ENCODE measurements at places on chromosomes 1 and 21.
A peak's percentile ranks its signal among the peaks of the same experiment; 100 is the strongest.

DNA sequence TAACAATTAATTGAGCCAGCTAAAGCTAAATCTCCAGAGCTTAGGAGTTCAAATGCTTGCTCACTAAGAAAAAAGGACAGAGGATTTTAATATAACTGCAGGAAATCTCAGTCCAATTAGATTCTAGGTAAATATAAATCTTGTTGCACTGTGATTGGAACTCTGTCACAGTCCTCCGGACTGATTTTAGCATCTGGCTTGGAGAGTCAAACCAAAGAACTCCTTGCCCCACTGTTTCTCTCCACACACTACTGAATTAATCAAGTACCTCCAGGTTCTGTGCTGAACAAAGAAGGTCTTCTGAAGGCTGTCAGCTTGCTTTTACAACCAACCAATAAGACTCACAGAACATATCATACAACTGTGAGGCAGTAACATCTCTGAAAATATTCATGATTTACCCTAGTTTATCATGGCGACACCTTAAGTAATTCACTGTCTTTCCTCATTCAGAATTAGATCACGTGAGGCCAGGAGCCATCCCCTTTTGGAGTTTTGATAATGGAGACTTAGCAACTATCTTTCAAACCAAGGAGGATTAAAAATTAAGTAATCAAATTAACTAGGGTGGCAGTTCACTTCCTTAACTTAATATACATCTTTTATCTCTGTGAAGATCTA lies 176.0 kb downstream of the RERE start:
- no peak for DNase-seq

DNA sequence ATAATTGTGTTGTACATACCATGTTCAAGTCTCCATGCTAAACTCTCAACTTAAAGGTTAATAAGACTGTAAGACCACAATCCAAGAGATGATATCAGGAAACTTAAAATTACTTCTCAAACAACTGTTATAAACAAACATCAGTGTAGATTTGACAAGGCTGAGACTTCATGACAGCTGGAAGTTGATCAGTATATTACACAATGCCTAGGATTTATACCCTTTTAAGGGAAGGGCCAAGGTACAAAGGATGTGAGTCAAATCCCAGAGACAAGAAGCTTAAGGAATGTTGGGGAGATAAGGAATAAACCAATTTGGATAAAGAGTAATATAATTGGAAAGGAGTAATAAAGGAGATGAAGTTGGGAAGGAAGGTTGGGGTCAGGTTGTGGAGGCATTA lies 98.8 kb downstream of the LBR start:
- DNase-seq = no peak

DNA sequence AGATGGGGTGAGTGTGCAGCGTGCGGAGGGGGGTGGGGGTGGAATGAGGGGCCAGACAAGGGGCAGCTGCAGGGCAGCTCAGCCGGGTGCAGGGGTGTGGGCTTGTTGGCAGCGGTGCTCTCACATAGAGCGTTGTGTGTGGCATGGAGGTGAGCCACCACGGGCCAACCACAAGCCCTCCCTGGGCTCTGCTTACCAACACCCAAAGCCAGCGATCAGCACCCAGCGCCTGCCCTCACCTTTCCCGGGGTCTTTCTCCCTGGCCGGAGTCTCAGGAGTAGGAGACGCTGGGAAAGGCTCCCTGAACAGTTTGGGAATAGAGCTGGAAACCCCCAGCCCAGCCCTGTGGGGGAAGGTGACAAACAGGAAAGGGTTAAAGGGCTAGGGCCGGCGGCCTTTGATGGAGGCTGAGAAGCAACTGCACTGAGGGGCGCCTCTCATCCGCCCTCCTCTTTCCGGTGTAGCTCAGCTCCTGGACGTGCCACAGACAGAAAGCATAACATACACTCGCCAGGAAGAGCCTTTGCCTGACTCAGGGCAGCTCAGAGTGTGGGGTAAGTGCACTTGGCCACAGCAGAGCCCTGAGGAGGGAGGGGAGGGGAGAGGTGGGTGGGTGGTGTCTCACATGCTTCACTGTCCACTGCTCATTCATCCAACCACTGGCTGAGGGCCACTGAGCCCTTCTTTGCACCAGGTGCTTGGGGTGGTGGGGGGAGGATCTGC lies 577 bp downstream of the IKBKE start:
- DNase-seq = peak; percentile 25

- no peak for DNase-seq
Measured at GRCh38 chr1:84345220-84345619, 43.7 kb downstream of the SAMD13 start.

- no peak for DNase-seq
Measured at GRCh38 chr21:29433366-29434059, 134.8 kb downstream of the BACH1 start.

Data from MV-4-11 (cell line).